Stimulated activated CD4-positive, alpha-beta T cell treated with anti-CD3 and anti-CD28 coated beads, Interleukin-1b, Interleukin-23, amount 100 ng/mL, for 24 hours (primary cell): ENCODE measurements at places on chromosomes 5 and 9.

DNA sequence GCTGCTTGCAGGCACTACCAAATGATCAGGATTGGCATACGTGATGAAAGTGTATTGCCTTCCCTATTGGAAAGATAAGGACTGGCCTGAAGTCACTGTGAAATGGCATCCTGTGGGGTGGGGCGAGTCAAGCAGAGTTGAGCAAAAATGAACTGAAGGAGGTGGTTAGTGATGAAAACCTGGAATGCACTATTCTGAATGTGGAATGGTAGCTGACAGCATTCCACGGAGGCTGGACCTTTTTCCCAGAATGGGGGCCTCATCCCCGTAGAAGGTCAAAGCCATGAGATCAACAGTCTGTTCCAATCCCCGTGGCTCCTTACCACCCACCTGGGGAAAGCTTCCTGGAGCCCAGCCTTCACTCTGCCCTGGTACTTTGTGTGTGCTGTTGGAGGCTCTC lies 37.7 kb downstream of the ASS1 start:
- no peak for DNase-seq

DNA sequence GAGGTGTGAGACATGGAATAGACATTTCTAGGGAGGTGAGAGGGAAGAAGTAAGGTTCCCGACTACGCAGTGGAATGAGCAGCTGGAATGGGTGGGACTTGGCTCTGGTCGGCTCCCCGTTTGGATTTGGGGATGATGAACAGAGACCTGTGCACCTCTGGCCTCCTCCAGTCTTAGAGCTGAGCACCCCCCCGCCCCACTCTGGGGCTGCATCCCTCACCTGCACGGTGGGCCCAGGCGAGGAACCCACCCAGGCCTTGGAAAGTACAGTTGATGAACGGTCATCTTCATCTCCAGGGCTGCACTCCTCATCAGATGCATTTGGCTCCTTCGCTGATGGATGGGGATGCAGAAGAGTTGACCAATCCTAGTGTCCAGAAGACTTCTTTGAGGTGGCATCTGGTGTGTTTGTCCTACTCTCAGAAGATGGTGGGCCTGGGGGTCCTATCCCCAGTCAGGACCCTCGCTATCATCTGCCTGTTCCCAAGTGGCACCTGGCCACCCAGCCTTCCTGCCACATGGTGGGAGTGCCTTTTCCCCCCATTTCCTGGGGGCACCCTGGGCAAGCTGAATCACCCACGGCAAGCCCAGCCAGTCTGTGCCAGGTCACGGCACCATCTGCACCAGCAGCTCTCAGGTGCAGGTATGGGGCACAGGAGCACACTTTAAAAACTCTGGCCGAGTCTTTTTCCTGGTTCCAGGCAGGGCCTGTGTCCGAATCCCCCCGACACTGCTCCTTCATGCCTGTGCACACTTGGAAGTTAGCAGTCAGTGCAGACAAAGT lies 70.5 kb downstream of the GTF3C4 start:
- no peak for DNase-seq

GRCh38 chr5:153237671-153238332 lies 252.7 kb upstream of the GRIA1 start:
- DNase-seq, result no peak

DNA sequence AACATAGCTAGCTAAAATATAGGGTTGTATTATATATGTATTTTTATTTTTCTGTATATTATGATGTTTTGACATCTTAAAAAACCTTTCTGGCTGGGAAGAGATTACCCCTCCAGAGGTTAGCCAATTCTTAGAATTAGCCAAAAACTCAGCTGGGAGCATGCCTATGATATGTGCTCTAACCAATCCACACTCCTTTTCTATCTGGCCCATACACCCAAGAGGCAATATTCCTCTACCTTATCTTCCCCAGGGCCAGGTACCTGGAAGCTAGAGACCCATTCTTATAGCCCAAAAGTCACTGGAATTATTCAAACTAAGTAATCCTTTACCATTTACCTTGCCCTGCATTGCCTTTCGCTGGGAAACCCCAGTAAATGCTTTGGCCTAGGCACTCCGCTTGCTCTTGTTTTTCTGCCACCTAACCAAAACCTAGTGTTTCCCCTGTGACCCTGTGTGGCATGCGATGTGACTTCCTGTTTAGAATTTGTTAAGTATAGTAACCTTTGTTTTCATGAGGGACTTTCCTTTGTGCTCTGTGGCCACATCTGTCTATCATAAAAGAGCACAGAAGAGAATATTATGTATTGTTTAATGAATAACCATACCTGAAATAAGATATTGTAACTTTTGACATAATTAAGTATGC lies 37.4 kb downstream of the CSNK1G3 start:
- DNase-seq, result no peak

DNA sequence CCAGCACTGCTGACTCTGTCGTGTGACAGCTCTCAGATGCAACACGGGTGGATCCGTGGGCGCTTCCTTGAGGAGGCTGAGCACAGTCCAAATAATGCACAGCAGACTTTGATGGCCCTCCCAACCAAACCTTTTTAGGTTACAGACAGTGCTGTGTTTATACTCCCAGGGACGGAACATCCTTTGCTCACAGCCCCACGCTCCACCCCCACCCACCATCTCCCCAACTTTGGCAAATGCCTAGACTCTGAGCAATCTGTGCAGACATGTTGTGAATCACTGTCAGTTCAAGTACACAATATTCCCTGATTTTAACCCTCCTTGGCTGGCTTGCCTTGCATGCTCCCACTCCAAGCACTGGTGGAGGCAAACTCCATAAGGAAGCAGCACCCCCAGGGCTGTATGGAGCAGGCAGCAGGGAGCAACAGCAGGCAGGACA lies 324.6 kb downstream of the MLLT3 start:
- no peak for DNase-seq

DNA sequence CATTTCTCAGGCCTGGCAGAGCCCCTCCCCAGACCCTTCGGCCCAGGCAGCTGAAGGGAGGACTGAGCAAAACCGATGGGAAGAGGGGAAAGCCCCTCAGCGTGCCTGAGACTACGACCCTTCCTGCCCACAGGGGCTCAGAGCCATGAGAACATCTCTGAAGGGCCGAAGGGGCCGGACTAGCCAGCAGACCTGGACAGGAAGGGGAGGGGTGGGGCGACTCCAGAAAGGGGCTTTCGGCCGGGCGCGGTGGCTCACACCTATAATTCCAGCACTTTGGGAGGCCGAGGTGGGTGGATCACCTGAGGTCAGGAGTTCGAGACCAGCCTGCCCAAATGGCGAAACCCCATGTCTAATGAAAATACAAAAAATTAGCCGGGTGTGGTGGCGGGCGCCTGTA lies 85.8 kb upstream of the PHYKPL start:
- no peak for DNase-seq

GRCh38 chr5:115309751-115310370 lies 13.4 kb upstream of the CCDC112 start:
- no peak for DNase-seq

GRCh38 chr9:114281473-114282103 lies 41.3 kb upstream of the ORM1 start:
- no peak for DNase-seq

GRCh38 chr5:134097211-134097749 lies 17.2 kb upstream of the TCF7 start:
- no peak for DNase-seq

- no peak for DNase-seq
Observed at GRCh38 chr5:32475334-32476097, 31.0 kb upstream of the ZFR start.

- DNase-seq, result no peak
Observed at GRCh38 chr5:36751886-36752285, 124.7 kb upstream of the NIPBL start.

- no peak for DNase-seq
Observed at GRCh38 chr5:55160493-55161209, 680 bp downstream of the GPX8 start.

GRCh38 chr5:175811589-175811988 lies 59.8 kb upstream of the CPLX2 start:
- DNase-seq, result no peak

DNA sequence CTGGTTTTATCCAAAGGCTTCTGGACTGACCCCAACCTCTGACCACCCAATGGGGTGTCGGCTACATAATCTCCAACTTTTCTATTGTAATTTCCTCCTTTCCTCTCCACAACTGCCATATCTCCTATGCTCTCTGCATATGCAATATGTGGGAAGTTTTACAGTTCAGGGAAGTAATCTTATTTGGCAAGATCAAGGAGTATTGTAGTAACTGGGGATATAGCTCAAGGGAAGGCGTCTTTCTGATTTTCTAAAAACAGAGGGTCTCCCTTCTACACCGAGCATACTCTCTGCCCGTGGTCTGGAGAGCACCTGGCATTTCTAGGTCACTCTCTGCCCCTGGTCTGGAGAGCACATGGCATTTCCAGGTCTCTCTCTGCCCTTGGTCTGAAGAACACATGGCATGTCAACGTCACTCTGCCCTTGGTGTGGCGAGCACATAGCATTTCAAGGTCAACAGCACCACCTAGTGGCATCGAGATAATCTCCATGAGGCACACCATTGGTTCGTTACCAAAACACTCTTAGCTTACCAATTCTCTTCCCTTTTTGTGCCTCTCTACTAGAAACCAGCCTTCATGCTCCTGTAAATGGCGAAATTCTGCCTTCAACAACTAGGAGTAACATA lies 616.4 kb upstream of the NUDT12 start:
- no peak for DNase-seq

- no peak for DNase-seq
Observed at GRCh38 chr9:117704597-117704996, 394 bp downstream of the TLR4 start.

- DNase-seq, result no peak
Observed at GRCh38 chr5:179870403-179870903, 11.8 kb upstream of the MRNIP start.

DNA sequence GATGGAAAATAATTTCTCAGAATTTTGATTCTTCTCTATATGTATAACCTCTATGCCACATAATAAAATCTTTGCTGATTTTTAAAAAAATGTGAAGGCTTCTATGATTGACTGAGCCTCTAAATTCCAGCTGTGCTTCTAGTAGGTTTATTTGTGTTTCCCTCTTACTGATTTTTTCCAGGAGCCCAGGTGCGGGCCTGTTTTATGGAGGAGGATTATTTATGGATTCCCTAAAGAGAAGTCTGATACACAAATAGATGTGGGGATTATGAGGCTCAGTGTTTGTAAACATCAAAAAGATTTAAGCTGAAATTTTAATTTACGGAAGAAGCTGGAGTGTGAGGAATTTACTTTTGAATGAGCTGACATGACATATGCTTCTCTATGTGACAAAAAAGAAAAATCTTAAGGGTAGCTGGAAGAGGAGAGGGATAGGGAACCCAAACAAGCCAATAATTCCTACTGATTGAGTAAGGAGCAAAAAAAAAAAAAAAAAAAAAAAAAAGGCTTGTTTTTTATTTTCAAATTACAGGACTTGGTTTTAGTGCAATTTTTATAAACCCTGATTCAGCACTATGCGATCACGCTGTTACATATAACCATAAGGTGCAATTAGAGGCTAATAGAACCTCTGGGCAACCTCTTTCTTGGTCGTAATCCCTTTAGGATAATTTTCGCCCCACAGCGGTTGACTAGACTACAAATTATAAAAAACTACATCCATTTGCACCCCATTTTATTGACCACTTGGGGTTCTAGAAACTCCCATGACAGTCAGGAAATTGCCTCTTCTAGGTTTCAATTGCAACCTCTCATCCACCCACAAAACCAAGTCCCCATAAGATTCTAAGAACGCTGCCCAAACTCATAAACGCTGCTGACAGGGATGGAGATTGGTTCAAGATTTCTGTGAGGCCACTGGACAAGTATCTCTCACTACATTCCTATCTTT lies 44.4 kb upstream of the RAI14 start:
- DNase-seq, result no peak

DNA sequence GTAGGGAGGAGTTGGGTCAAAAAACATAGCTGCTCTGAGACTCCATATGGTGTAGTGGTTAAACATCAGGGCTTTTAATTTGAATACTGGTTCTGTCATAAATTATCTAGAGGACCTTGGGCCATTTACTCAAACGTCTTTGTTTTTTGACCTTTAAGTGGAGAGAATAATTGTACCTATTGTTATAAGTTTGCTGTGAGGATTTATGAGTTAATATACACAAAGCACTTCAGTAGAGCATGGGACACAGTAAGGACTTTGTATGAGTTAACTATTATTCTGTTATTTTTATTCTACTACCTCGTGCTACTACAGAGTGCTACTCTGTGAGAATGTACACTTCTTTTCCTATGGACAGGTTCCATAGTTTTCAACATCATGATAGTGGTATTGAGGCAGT lies 123.7 kb upstream of the TNC start:
- DNase-seq, result no peak

GRCh38 chr5:166399781-166400180 lies 1891.7 kb upstream of the WWC1 start:
- DNase-seq, result no peak

DNA sequence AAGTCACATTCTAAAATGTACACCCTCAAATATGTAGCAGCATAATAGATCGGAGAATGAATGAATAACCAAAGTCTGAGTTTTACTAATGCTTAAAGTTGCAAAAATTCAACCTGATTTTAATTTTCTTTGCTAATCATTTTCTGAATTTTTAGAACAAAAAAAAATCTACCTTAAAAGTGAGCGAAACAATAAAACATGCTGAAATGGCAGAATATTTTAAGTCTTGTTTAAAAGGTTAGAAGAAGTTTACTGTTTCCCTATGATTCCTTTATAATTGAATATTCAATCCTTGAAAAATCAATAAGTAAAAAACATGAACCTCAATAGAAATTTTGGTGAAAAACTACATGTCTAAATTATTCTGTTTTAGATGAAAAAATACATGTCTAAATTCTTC lies 27.1 kb upstream of the ZNF462 start:
- DNase-seq, result no peak

DNA sequence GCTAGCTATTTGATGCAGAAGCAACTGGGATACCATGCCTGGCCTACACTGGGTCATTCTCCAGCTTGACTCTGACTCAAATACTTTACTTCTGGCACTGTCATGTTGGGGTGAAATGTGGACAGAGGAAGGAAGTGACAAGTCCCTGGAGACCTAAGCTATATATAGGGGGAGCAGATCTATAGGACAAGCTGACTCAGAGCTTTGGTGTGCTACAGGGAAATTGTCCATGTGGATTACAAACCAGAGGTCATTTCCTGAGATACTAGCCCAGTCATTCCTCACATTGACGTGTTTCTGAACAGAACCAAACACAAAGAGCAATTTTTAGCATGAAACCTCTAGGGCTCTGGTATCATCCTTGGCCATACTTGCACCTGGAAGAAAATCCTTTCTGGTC lies 531.6 kb upstream of the CLINT1 start:
- no peak for DNase-seq

DNA sequence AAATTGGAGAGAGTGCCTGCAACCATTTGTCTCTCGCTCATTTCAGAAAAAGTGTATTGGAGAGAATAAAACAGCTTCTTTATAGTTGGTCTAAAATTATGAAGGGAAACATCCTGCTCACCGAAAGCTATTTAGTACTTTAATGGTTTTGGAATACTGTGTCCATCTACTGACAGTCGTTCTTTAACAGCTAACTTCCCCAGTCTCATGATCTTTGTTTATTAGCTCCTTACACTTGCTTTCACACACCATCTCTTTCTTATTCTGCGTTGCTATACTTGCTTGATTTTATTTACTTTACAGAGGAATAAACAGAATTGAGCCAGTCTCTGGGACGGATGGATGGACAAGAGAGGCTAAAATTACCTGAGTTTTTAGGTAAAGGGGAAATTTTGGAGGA lies 229.3 kb downstream of the CCDC171 start:
- DNase-seq, result no peak

GRCh38 chr5:175463641-175464040 lies 14.7 kb upstream of the SFXN1 start:
- no peak for DNase-seq

GRCh38 chr5:35205186-35205585 lies 25.1 kb downstream of the PRLR start:
- no peak for DNase-seq
